ENCODE measurements at places on chromosomes 12 and 14.

DNA sequence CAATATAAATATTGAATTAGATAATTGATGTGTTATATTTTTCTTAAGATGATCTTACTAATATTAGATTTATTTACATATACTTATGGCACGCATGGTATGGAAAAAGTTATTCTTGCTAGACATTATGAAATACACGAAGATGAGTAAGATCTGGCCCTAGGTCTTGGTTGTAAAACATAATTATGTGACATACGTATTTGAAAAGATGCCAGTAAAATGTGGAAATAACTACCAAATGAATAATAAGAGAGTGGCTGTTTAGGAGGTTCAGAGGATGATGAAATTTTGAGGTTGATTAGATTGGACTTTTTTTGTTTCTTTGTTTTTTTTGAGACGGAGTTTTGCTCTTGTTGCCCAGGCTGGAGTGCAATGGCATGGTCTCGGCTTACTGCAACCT lies 41.3 kb downstream of the FANCM start:
- no peak for DNase-seq

- DNase-seq = no peak
These were observed 18.9 kb downstream of the TMEM63C start for GRCh38 chr14:77200406-77200985.

GRCh38 chr14:88044444-88044758 lies 39.5 kb downstream of the GPR65 start:
- DNase-seq = no peak

- no peak for DNase-seq
These were observed 38.3 kb downstream of the TTLL5 start for GRCh38 chr14:75699331-75699730.

DNA sequence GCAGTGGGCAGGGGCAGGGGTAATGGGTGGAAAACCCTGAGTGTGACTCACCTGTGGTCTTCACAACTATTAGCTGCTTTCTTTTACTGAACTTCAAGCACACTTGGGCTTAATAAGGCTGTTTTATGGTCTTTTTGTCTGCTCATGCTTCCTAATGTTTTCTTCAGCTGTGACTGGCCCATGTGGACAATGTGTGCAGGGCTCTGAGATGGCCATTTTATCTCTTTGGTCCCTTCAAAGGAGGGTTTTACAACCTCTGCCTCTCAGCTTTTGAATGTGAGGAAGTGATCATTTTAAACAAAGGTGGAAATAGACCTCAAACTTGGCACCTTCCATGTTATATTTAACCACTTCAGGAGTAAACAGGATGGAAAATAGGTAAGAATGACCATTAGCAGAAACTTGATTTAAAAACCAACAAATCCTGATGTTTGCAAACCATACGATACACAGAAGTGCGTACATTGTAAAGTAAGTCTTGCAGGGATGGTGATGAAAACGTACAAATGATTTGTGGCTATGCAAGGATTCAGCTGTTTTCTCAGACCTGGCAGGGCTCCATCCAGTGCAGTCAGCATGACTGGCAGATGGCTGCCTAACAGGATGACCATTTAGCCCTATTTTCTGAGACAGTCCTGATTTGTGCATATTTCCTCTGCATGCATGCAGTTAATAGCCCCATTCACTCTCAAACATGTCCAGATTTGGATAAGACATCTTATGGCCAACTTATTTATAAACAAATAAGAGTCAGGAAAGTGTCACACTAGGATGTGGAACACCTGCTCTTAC lies 103.2 kb downstream of the SLC38A4 start:
- DNase-seq = no peak
